ENCODE measurements at places on chromosomes 11 and 22. TPM values are rescaled to one million over a fixed set of nuclear protein-coding genes. Genes with fewer than 3 reads are reported as not detected.

PLA2G6 gene
- 16.8 TPM for total RNA-seq

RASL10A gene
- not detected for total RNA-seq

RAC2 gene
- 2.8 TPM for total RNA-seq

MRE11 gene
- 6.7 TPM for total RNA-seq

PRCP gene
- total RNA-seq = 43.1 TPM

SOX10 gene
- total RNA-seq = not detected

SLC37A2 gene
- 0.18 TPM for total RNA-seq

IFT27 gene
- 20.9 TPM for total RNA-seq

FADS1 gene
- total RNA-seq = 160 TPM

INPP5J gene
- 0.09 TPM for total RNA-seq

OR10A2 gene
- total RNA-seq = not detected

P4HA3 gene
- 35.9 TPM for total RNA-seq

CAPN5 gene
- 9.5 TPM for total RNA-seq

TEX54 gene
- total RNA-seq = not detected

OR8A1 gene
- not detected for total RNA-seq

LMF2 gene
- total RNA-seq = 28.4 TPM

ARHGAP20 gene
- 6.7 TPM for total RNA-seq

TEX12 gene
- total RNA-seq = 0.28 TPM

SCGB2A2 gene
- not detected for total RNA-seq

IRF7 gene
- 5.7 TPM for total RNA-seq

SERPIND1 gene
- not detected for total RNA-seq

BBOX1 gene
- total RNA-seq = 0.28 TPM

UBQLN3 gene
- total RNA-seq = under 0.01 TPM

HSCB gene
- total RNA-seq = 24.7 TPM

GAL3ST1 gene
- total RNA-seq = 0.18 TPM

MMP7 gene
- not detected for total RNA-seq

TBRG1 gene
- 22.9 TPM for total RNA-seq

TMEM86A gene
- 0.83 TPM for total RNA-seq

PLEKHB1 gene
- 0.85 TPM for total RNA-seq

All from smooth muscle cell of bladder (primary cell).